ENCODE measurements at places on chromosomes 3 and 15.

- DNase-seq: no peak
These were observed 118.8 kb downstream of the SRGAP3 start for GRCh38 chr3:9130345-9131305.

GRCh38 chr15:93983526-93983925 is 247.8 kb upstream of the MCTP2 start:
- no peak for DNase-seq

- DNase-seq: no peak
These were observed 26.4 kb upstream of the MYZAP start for GRCh38 chr15:57565311-57565710.

GRCh38 chr15:74540161-74540760 is 759 bp upstream of the ARID3B start:
- DNase-seq: no peak

GRCh38 chr3:129000742-129001100 is 383 bp upstream of the EFCC1 start:
- DNase-seq: no peak

- no peak for DNase-seq
These were observed 48.6 kb downstream of the NR1D2 start for GRCh38 chr3:23993556-23994243.

DNA sequence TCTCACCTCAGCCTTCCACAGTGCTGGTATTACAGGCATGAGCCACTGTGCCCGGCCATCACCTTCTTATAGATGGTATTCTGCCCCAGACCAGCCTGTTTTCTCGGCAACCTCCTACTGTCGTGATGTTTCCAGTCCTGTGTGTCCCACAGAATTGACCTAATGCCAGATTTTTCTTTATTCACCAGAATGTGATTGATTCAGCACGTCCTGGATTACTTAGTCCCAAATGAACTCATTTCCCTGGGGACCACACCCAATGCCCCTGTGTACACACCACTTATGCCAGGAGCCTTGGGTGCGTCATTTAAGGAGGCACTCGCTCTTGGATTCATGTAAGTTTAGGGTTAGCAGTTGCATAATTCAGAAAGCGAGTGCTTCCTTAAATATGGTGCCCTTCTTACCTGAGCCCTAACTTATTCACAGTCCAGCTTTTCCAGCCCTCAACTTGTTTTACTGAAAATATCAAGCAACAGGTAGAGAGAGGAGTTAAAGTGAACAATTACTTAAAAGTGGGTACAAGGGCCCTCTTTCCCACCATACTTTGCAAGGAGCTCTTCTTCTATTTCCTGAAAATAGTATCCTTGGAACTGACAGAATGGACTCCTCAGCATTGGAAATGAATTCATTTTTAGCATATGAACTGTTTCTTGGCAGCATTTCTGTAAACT is 64.6 kb upstream of the UBE2E1 start:
- DNase-seq: no peak

- DNase-seq: no peak
These were observed 9.7 kb downstream of the APH1B start for GRCh38 chr15:63287109-63287508.
